ENCODE measurements at places on chromosomes 16 and 17. TPM values are rescaled to one million over a fixed set of nuclear protein-coding genes. Genes with fewer than 3 reads are reported as not detected.

The DPEP2 gene
- total RNA-seq: not detected

The SDK2 gene
- 12.3 TPM for total RNA-seq

The RNF222 gene
- total RNA-seq: not detected

The SLC7A6 gene
- total RNA-seq: 78.1 TPM

The TAC4 gene
- total RNA-seq: not detected

The EPOP gene
- 2.0 TPM for total RNA-seq

The BAIAP3 gene
- total RNA-seq: 26.7 TPM

The IGFBP4 gene
- 1.9 TPM for total RNA-seq

The MSLN gene
- not detected for total RNA-seq

The MYH13 gene
- total RNA-seq: not detected

The ZNF18 gene
- 4.0 TPM for total RNA-seq

The HBQ1 gene
- total RNA-seq: 1.5 TPM

The PTGES3L gene
- 4.1 TPM for total RNA-seq

The OTOA gene
- total RNA-seq: not detected

The OR1G1 gene
- not detected for total RNA-seq

The CORO1A gene
- 75.2 TPM for total RNA-seq

The STARD3 gene
- 48.0 TPM for total RNA-seq

Data from glutamatergic neuron (in vitro differentiated cells).